Islet precursor cell (in vitro differentiated cells): ENCODE measurements at places on chromosomes 12 and 14.
A peak's percentile ranks its signal among the peaks of the same experiment; 100 is the strongest.

DNA sequence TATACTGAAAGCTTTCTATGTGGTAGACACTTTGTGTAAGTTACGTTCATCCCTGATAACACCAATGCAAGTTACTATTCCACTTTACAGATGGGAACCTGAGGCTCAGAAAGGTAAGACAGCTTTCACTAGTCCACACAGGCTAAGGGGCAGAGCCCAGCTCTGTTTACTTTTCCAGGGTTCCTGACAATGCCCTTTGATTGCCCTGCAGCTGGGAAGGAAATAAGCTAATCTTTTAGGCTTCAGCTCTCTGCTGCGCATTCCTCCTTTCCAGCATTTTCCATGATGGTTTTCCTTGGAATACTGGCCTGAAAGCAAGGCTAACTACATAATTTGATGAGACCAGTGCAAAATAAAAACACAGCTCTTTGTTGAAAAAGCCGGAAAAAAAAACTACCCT is 185.7 kb upstream of the BTG1 start:
- no peak for DNase-seq

DNA sequence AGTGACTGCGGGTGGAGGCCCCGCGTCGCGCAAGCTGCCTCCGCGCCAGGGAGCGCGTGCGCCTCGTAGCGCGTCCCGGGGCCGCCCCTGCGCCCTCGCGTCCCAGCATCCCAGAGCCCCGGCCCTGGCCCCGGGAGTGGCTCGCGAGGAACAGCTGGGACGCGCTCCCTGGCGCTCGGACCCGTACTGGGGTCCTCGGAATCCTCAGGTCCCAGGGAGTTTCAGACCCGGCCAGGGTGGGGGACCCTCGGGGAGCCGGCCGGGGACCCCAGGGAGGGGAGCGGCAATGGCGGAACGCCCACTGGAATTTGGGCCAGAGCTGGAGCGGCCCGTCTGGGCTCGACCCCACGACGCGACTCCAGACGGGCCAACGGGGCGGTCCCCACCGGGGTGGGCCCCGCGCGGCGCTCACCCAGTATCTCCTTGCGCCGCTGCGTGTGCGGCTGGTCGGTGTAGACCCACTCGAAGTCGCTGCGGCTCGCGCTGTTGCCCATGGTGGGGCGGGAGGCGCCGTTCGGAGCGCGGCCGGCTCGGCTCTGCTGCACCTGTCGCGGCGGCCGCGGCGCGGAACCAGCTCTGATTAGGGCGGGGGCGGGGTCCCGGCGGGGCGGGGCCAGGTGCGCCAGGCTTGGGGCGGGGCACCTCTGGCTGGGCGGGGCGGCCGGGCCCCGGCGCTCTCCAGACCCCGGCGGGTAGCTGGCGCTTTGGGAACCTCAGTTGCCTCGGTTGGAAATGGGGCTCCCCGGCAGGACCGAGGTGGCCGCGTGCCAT is at the start of gene DEGS2:
Gene DEGS2 (minus strand): TSS at position 552 of the 771 bp plus-strand sequence. CDS start 58 bp downstream, at position 494.
- DNase-seq, result no peak

- DNase-seq, result peak; percentile 3
These were observed 117.6 kb downstream of the KIF26A start for GRCh38 chr14:104256025-104256424.

DNA sequence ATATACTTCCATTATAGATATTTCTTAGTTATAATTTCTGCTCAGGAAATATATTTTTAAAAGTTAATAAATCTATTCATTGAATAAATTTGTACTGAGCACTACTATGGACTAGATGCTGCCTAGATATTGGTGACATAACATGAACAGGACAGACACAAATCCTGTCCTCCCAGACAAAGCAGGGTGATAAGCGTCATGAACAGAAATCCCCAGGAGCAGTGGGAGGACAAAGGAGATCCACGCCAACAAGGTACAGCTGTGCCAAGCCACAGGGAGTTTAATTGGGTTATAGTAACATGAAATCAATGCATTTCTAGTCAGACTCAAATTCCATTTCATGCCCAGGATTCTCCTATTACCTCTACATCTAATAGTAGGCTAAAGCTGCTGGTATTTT is 171.8 kb upstream of the CPNE8 start:
- no peak for DNase-seq

- DNase-seq, result no peak
These were observed 46.4 kb downstream of the R3HDM2 start for GRCh38 chr12:57384478-57384877.

DNA sequence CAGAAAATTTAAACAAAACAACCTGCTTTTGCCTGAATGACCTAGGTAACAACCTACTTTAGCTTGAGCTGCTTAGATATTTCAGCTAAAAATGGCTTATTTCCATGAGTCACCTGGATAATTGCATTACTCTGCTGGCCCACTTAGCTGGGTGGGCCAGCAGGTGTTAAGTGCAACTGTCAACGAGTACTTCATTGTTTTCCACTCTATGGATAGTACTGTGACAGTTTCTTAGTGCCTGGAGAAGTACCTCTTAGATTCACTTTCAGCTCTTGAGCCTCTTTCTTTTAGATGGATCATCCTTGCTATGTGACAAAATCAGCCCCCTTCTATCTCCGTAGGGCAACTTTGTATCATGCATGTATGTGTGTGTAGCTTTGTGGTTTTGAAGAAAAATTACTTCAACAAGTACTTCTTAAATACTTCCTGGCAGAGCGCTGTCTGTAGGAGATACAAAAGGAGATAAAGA is 368.2 kb upstream of the ATP2B1 start:
- DNase-seq, result no peak

DNA sequence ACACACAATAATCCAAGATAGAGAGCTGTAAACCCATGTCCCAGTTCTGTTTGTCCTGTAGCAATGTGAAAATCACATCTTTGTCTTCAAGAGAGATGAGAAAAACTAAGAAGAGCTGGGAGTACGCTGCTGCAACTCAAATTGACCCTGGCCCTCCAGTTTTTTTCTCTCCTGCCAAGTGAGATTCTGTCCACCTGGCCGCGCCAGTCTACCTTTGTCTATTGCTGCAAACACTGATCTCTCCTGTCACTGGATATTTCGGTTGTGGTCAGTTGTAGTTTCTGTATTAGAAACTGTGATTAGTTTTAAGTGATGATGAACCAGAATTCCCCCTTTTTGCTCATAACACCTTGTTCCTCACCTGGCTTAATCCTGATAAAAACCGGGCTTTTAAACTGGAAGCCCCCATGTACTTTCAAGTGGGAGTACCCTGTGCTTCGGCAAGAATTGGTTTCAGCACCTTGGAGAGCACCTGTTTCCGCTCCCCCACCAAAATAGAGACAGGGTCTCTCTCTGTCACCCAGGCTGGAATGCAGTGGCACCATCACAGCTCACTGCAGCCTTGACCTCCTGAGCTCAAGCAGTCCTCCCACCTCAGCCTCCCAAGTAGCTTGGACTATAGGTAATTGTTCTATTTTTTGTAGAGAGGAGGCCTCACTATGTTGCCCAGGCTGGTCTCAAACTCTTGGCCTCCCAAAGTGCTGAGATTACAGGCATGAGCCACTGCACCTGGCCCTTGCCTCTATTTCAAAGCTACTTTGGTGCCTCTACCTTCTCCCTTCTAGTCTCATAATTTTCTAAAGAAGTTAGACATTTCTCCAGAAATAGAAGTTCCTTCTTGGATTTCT is 156.8 kb downstream of the PHETA1 start:
- peak; percentile 70 for DNase-seq

DNA sequence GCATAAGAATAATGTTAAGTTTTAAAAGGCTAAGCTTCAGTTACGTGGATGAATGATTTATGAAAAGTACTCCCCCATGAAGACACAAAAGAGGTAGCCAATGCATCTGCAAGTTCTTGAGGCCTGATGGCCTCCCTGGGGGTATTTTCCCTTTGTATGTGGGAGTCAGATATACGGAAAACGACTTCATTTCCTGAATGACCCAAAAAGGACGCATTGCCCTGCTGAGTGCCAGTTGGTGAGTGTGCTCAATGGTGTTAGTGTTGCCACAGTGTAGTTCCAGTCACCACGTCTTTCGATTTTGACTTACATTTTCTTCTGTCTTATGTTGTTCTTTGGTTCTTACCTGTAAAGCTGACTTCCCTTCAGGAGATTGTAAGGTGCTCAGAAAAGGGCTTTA is 8.0 kb downstream of the ETV6 start:
- DNase-seq, result peak; percentile 51

DNA sequence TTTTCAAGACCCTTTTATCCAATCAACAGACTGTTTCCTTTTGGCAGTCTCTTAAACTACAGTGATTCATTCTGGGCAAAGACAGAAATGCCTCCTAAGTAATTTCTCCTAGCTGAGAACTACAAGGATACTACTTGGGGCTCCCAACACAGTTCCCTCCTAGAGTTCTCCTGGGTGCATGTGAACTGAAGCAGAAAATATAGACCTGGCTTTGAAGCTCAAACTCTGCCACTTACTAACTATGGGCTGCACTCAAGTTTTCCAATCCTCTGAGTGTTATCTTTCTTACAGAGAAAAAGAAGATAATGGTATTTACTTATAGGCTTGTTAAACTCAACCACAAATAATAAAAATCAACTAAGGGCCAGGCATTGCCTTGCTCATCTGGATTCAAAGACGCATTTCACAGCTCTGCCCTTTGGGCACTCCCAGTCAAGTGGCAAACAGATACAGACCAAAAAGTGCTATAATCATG is 97.6 kb downstream of the EFCAB11 start:
- DNase-seq, result no peak

GRCh38 chr14:51488569-51489220 is 163.0 kb upstream of the FRMD6 start:
- no peak for DNase-seq

- peak; percentile 50 for DNase-seq
These were observed 89.2 kb downstream of the NUAK1 start for GRCh38 chr12:106049546-106049945.

- DNase-seq, result no peak
These were observed 61.0 kb downstream of the EPS8 start for GRCh38 chr12:15728118-15728598.

- no peak for DNase-seq
These were observed 53.4 kb downstream of the RGS6 start for GRCh38 chr14:71985538-71986189.

DNA sequence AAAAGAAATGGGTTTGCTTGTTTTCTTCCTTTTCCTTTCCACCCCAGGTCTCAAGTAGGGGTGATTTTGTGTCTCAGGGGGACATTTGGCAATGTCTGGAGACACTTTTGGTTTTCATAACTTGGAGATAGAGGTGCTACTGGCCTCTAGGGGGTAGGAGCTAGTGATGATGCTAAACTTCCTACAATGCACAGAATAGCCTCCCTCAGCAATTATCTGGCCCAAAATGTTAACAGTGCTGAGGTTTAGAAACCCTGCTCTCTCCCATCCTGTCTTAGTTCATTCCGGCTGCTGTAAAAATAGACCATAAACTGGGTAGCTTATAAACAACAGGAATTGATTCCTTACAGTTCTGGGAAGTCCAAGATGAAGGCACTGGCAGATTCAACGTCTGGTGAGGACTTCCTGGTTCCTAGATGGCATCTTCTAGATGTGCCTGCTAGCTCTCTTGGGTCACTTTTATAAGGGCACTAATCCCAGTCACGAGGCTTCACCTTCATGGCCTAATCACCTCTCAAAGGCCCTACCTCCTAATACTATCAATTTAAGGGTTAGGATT is 7.4 kb upstream of the GAS2L3 start:
- DNase-seq, result no peak

- DNase-seq, result no peak
These were observed 33.5 kb downstream of the MED13L start for GRCh38 chr12:116244001-116244400.

GRCh38 chr12:15216036-15216889 is 5.0 kb downstream of the RERG start:
- no peak for DNase-seq

- DNase-seq, result no peak
These were observed 270.8 kb downstream of the FOXN3 start for GRCh38 chr14:89146274-89146673.

DNA sequence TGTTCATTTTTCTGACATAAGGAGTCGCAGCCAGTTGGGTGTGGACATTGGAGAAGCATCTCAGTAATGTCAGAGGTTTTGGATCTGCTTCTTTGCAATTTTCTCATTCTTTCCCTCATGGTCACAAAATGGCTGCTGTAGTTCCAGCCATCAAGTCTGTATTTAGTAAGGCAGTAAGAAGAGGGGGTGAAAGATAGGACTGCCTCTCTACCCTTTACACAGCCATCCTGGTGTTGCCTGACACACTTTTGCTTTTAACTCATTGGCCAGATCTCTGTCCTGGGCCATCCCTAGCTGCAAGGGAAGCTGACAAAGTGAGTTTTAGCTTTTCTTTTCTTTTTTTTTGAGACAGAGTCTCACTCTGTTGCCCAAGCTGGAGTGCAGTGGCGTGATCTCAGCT is 66.2 kb downstream of the EID3 start:
- DNase-seq, result no peak

- DNase-seq, result peak; percentile 96
These were observed 27.2 kb upstream of the PNMA1 start for GRCh38 chr14:73741386-73741875.

- peak; percentile 66 for DNase-seq
These were observed 12.5 kb upstream of the FOXN3 start for GRCh38 chr14:89429199-89430181.

- DNase-seq, result no peak
These were observed 3.1 kb downstream of the C14orf39 start for GRCh38 chr14:60482743-60483142.

- DNase-seq, result no peak
These were observed 513 bp downstream of the HOXC11 start for GRCh38 chr12:53973236-53974042.

DNA sequence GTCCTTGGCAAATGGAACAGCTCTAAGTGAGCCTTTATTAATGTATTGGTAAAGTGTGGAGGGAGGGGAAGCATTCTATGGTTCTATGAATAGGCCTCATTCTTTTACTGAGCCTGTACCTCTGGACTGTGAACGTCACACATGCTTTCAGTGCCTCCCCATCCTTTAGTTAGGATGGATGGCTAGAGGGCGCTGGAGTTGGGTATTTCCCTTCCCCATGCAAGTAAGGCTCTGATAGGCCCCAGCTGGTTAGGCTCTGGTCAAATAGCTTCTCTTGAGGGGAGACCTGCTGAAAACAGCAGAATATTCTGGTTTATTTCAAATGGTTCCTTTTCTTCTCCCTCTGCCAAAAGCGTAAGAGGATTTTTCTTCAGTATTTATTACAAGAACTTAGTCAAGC is 860.9 kb upstream of the MDGA2 start:
- DNase-seq, result peak; percentile 73

DNA sequence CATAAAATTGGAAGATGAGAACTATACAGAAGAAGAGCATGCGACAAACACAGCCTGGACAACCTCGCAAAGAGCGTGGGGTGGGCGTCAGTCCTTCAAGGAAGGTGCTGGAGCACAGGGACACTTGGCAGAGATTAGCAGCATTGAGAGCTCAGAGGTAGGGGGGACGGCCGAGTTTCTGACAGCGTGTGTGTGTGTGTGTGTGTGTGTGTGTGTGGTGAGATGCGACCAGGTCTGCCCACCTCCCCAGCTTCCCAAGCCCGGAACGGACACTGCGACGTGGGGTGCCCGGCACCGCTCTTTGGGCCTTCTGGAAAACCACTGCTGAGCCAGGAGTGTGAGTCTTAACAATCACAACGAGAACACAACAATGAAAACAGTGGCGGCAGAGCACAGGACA is 17.9 kb upstream of the FBXO21 start:
- DNase-seq, result peak; percentile 45

- peak; percentile 76 for DNase-seq
These were observed 610 bp downstream of the VSIG10 start for GRCh38 chr12:118103201-118103600.
